ENCODE measurements at places on chromosomes 4 and X.

DNA sequence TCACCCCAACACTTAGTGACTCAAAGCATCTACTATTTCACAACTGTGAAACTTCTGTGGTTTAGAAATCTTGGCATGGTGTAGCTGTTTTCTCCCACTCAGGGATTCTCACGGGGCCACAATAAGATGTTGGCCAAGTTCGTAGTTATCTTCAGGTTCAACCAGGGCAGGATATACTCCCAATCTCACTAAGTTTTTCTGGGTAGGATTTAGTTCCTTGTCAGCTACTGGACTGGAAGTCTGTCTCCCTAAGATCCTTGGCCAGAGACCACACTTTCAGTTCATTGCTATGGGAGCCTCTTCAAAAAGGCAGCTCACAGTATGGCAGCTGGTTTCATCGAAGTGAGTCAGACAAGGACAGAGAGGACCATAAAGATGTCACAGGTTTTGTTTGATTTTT lies 111.7 kb upstream of the PDHA2 start:
- DNase-seq, result no peak

GRCh38 chrX:9114245-9114644 lies 80.3 kb upstream of the FAM9B start:
- DNase-seq, result no peak

DNA sequence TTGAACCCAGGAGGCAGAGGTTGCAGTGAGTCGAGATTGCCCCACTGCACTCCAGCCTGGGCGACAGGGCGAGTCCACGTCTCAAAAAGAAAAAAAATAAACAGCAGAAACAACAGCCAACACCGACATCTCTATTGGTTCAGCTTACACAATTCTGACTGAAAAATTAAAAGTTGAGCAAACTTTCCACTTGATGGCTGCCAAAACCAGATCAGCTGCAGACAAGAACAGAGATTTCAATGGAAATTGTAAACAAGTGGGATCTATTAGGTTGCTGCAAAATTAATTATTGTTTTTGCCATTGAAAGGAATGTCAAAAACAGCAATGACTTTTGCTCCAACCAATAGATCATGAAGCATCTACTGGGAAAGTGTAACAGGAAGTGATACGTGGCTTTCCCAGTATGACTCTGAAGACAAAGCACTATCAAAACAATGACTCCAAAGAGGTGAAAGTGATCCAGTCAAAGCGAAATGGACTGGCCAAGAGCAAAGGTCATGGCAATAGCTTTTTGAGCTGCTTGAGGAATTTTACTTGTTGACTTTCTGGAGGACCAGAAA lies 26.3 kb downstream of the UPF3B start:
- no peak for DNase-seq

DNA sequence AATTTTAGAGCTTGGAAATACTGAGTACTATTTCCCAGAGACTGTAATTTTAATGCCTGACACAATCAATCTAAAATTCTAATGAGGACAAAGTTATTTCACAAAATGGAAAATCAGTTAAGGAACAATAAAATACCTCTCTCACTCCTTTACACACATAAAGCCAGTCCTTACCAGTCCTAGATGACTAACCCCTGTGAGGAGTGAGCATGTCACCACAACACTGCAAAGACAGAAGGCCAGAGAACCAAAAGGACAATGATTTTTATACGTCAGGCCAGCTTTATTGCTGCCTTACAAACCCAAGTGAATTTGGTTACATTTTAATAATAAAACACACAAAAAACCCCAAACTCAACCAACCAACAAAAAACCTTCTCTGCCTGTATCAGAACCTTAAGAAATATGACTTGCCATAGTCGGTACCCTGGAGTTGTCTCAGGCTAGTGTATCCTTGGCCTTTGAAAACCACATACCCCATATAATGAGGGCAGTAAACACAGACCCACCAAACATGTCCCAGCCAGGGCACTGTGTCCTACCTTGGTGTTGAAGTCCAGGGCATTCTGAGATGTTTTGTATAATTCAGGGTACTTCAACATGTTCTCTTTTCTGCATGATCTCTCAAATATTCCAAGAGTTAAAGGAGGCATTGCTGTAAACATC lies 57.6 kb downstream of the SHISA3 start:
- DNase-seq, result no peak

- no peak for DNase-seq
These were observed 17.0 kb downstream of the HTT start for GRCh38 chr4:3091464-3091863.

Data from amniotic stem cell (primary cell).